ENCODE measurements at places on chromosomes 7 and 10.
A peak's percentile ranks its signal among the peaks of the same experiment; 100 is the strongest.

DNA sequence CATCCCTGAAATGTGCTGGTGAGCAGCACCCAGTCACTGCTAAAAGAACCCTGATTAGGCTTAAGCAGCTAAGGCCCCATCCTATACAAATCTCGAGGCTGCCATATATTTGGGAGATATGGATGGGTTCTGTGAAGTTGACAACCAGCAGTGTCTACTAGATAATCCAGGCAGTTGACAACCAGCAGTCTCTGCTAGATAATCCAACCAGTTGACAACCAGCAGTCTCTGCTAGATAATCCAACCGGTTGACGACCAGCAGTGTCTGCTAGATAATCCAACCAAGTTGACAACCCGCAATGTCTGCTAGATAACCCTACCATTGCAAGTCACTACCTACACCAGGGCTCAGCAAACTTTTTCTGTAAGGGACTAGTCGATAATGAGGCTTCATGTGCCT lies 58.3 kb upstream of the KDM7A start:
- DNase-seq: no peak

GRCh38 chr10:70804421-70804808 lies 11.3 kb upstream of the SGPL1 start:
- DNase-seq: no peak

DNA sequence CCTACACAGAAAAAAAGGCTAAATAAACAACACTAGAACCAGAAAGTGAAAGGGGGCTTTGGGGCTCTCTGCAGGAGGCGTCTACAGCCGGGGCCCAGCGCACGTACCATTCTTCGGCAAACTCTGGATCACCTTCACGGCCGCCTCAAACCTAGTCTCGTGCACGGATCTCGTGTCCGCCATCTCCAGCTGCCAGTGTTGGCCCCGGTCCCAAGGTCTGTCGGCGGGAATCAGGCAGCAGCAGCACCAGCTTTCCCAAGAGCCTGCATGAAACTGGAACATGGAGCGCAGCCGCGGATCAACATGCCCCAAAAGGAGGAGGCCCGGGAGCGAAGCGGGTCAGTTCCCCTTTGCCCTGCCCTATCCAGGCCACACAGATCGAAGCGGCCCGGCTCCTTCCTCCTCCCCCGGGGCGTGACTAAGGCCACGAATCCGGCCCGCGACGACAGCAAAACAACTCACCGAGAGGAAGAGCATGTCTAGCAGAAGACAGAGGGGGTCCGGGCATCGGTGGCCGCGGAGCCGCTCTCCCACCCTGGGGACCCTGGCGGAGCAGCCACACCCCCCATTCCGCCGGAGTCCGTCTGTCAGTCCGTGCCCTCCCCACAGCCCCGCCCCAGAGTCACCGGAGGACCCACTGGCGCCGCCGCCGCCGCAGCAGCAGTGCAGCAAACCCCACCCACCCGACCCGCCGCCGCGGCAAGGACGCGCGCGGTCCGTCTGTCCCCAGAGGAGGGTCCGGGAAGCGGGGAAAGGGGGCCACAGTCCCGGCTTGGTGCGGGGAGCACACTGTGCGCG lies at the start of gene ACBD5:
ACBD5 (minus strand) TSS at position 586 of the 798 bp plus-strand sequence; CDS start at position 477, 109 bp downstream.
- peak; percentile 85 for DNase-seq

GRCh38 chr7:39882148-39882784 lies 67.8 kb upstream of the CDK13 start:
- DNase-seq: no peak

DNA sequence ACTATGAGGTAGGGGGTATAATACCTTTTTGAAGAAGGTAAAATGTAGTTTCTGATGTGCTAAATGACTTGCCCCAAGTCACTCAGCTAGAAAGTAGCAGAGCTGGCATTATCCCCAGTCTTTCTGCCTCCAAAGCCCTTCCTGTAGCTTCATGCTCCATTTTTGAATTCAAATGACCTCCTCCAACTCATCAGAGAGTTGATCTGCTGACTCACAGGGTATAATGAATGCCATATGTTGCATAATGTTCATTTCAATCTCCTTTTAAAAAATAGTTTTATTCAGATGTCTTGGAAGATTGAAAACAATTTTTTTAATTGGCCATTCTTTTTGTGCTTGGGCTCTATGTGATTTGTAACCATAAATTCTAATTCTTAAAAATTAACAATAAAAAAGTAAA lies 272.8 kb upstream of the IMMP2L start:
- peak; percentile 45 for DNase-seq

- no peak for DNase-seq
Measured at GRCh38 chr7:47550788-47551470, 31.0 kb downstream of the TNS3 start.

DNA sequence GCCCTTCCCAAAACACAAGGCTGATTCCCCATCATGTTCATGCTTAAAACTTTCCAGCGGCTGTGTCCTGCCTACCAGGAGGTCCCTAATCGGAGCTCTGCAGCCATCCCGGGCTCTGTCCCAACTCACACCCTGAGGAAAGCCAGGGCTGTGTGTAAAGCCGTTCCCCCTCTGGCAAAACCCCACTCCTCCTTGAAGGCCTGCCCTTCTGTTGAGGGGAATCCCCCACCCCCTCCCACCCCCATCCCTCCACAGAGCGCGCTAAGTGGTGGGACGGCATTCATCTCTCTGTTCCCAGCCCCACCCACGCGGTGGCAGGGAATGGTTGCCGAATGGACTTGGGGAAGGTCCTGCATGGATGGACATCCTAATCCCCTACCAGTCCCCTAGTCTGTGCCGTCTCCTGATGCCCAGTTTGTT lies 667 bp upstream of the TMEM120A start:
- no peak for DNase-seq

- DNase-seq: no peak
Measured at GRCh38 chr7:33596686-33597085, 308.7 kb upstream of the BMPER start.

DNA sequence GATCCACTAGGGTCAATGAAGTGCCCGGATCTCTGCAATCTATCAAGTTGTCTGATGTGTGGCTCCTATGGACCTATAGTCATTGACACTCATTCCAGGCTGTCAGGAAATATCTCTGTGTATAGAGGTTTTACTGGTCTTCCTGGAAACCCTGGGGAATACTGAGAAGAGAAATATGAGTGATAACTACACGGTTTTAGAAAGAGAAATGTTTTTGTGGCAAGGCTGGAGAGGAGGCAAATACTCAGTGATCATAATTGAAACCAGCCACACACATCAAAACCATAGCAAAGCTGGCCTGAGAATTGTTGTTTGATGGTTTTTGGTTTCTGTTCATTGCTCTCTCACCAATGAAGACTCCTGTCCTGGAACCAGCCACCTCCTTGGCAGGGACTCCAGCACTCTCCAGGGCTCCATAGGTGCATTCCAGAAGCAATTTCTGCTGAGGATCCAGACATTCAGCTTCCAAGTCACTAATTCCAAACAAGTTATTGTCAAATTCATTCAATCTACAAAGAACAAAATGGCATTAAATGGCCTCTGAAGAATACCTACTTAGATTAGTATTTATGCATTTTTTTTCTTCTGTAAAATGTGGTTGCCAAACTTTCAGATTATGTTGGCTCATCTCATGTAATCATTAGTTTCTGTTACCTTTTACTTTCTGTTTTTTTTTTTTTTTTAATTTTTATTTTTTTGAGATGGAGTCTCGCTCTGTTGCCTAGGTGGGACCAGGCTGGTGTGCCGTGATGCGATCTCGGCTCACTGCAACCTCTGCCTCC lies 108.6 kb upstream of the ABI1 start:
- no peak for DNase-seq

DNA sequence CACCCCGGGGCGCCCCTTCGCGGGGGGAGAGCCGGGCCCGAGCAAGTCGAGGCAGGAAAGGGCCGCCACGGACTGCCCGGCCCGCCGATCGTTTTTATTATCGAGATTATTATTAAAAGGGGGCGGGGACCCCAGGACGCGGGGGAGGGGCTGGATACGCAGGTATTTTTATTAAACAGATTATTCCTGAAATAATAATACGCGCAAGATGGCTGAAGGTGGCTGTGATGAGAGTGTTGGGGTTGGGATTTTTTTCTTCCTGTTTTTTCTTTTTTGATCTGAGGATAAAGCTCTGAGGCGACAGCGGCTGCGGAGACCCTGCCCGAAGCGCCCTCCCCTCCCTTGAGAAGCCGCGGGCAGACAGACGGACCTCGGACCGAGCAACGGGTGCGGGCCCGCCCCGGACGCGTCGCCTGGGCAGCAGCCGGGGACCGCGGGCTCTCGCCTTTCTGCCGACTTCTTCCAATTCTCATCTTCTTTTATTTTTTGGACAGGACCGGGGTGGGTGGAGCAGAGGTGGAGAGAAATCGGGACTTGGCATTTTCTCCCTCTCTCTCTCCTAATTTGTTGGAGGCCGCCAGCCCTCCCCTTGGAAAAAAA lies 1.4 kb upstream of the TRIM8 start:
- DNase-seq: peak; percentile 65

GRCh38 chr7:106862317-106863089 lies 2.6 kb upstream of the PIK3CG start:
- no peak for DNase-seq

Data from AG08396 (cell line).